ENCODE measurements at places on chromosomes 3 and 15.

DNA sequence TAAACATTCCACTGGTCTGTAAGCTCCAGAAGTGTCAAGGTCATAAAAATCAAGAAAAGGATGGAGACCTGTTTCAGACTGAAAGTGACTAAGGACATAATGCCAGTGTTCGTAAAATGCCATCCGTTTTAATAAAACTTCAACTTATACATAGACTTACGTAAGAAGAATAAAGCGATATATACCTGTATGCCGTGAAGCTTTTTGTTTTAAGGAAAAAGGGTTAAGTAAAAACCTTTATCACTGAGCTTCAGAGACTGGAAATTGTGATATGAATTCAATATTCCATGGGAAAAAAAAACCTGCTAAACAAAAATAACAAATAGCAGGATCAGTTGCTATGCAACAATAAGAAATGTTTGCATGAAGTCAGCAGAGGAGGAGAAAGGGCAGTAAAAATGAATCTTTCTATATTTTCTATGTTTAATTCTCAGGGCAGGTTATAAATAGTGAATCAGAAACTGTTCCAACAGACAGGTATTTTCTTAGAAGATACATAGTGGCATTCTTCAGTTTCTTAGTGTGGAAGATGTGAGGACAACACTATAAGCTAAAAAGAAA, 42.5 kb downstream of the CHSY1 start:
- DNase-seq = no peak

GRCh38 chr15:101210466-101210865, 41.4 kb downstream of the CHSY1 start:
- DNase-seq = no peak

GRCh38 chr3:29850641-29851040, 569.8 kb downstream of the RBMS3 start:
- peak; percentile 20 for DNase-seq

GRCh38 chr3:29265509-29266072, 15.3 kb upstream of the RBMS3 start:
- DNase-seq = no peak

DNA sequence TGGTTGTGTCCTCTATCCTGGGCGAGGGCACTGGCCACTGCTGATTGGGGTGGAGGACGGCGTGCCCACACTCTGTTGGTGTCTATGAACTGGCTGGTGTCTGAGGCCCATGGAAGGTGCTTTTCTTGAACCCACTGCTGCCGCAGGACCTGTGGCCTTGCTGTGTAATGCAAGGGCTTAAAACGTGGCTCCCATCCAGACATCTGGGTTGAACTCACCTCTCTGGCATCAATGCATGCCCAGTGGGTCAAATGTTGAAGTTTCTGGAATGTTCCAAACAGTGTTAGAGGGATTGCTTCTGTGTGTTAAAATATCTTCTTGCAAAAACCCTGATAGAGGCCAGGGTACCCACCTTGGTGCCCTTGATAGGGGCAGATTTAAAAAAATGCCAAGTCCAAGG, 42.6 kb downstream of the FAM3D start:
- no peak for DNase-seq

- DNase-seq = peak; percentile 82
These were observed 131.3 kb upstream of the SNRPN start for GRCh38 chr15:24823473-24823872.

DNA sequence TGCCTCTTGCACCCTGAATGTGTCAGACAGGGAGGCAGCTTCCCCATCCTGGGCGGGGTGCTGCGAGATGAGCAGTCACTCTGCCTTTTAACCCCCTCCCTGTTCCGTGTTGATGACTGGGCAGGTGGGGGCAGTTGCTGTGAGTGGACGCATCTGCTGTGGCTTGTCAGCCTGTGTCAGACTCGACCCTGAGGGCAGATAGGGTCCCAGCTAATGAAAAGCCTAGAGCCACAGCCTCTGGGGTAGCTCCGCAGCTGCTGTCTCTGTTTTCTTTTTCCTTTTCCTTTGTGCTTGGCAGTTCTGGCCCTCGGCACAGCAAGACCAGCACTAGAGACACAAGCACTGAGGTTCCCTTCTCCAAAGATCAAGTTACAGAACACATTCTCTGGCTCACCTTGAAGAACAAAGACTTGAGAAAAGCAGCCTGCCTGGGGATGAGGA, 43.0 kb upstream of the GLCE start:
- DNase-seq = peak; percentile 55

- no peak for DNase-seq
These were observed 83.7 kb upstream of the OXTR start for GRCh38 chr3:8853081-8853480.

DNA sequence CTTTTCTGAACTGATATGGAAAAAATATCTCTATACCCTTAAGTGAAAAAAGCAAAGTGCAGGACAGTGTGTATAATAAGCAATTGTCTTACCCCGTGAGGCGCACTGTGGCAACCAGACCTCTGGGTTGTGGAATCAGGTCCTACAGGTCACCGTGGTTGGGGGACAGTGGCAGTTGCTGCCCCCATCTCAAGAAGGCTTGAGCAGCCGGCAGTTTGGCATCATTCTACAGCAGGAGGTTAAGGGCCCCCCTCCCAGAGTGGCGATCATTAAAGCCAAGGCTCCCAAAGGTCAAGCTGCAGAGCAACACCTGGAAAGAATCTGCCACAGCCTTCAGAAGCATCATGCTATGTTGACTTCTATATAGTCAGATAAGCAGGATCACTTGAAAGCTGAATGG, 56.1 kb upstream of the HERC1 start:
- no peak for DNase-seq

DNA sequence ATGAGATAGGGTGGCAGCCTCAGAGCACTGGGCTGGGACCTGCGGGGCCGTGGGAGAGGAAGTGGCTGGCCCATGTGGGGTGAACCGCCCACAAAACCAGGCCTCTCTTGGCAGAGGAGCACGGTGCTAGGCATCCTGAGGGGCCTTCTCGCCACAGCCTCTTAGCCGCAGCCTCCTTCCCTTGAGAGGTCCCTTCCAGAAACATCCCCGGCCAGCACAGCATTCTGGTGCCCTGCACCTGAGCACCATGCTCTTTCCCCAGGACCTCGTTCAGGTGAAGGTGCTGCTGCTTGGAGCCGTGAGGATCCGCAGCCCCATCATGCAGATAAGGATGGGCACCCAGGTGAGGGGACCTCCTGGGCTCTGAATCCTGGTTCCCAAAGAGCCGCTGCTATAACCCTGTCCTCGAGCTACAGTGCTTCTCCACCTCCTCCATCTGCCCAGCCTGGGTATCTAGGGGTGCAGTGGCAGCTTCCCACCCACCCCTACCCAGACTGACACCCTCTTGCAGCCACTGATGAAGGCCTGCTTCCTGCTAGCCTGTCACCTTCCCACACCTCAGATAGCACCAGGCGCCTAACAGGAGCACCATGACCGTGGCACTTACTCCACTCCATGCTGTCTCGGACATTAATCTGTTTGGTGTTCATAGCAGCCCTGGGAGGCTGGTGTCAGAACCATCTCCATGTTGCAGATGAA, 11.2 kb upstream of the TXNRD3 start:
- DNase-seq = no peak

GRCh38 chr3:175585898-175586297, 726.8 kb downstream of the NAALADL2 start:
- no peak for DNase-seq

- no peak for DNase-seq
These were observed 1.3 kb upstream of the PPP4R2 start for GRCh38 chr3:72995337-72995736.

DNA sequence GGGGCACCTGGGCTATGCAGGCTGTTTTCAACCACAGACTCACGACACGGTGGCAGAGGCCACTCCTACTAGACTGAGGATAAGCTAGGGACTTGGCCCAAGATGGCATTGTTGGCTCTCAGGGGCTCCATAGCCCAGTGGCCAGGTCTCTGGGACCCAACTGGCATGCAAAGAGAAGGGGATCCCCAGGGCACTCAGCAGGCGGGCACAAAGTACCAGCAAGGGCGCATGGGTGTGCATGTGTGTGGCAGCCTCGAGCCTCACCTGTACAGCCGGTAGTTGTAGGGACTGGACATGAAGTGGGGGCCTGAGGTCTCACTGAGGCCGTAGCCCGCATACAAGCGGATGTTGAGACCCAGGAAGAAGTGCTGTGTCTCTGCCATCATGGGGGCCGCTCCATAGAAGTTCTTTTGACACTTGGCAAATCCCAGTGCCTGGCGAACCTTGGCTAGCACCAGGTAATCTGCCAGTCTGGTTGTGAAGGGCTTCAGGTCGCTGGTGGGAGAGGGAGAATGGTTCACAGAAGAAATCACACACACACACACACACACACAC, 30.2 kb downstream of the IDH3A start:
- no peak for DNase-seq

DNA sequence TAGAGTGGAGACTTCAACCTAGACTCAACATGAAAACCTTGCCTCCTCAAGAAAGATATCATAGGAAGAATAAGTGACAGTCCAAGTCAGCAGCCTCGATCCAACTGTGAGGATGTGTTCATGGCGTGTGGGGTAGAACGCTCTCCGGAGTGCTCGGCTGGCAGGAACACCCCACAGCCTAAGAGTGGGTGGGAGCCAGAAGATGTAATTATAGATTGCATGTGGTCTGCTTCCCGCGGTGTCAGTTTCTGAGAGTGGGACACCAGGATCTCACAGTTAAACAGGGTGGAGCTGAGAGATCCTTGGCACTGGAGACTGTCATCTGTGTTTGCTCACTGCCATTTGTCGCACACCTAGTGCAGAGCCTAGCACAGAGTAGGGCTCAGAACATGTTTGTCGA, 158.0 kb downstream of the CTNNB1 start:
- DNase-seq = no peak

- DNase-seq = no peak
These were observed 11.1 kb downstream of the ISLR start for GRCh38 chr15:74184582-74185091.

DNA sequence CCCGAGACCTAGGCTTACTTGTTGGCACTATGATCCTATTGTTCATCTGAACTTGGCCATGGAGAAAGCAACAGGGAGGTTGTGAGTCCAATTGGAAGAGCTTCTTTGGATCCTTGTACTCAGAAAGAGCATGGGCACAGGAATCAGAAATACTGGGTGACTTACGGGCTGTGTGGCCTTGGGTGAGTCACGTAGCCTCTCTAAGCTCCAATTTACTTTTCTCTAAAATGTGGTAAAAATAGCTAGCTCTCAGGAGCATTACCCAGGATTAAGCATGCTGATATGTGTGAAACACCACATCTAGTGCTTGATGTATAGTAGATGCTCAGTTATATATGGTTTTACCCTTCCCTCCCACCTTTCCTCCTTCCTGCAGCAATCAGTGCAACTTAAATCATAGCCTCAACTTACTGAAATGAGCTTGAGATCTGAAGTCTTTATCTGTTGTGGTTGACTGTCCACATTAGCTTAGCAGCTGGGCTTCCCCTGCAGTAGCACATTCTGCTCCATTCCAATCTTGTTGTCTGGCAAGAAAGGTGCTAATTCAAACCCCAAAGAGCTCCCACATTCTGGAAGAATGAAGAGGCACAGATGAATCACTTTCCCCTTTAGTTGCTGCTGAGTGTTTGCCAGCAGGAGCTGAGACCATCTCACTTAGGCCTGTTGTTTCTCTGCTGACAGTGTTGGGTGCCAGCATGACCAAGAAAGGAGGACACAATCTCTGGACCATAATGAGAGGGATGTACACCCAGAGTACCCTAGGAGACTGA, 299.1 kb upstream of the TRIM42 start:
- DNase-seq = no peak

GRCh38 chr3:73026111-73026759, 29.6 kb downstream of the PPP4R2 start:
- no peak for DNase-seq

DNA sequence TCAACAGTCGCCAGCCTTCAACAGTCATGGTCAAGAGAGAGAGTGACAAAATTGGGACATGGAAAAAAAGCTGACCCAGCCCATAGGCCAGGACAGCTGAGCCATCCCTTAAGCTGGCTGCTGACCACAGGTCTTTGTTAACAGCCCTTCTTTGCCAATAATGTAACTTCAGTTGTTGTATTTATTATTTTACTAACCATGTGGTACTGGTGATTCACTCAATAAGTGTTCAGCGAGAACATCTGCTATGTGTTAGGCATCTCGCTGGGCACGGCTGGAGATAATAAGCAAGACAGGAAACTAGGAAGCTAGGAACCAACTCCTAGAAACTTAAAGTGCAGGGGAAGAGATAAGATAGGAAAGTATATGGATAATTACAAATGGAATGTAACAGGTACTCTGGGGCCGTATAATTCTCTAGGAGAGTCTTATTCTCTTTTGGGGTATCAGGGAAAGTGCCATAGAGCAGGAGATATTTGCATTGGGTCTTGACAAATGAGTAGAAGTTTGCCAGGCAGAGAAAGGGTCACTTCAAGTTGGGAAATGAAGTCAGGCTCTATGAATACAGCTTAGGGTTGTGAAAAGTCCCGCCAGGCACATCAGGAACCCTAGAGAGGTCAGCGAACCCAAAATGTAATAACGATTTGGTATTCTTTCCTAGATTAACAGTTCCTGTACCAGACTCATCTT, 84.0 kb upstream of the TRA2B start:
- no peak for DNase-seq

GRCh38 chr3:118813472-118813871, 221.2 kb downstream of the IGSF11 start:
- no peak for DNase-seq

DNA sequence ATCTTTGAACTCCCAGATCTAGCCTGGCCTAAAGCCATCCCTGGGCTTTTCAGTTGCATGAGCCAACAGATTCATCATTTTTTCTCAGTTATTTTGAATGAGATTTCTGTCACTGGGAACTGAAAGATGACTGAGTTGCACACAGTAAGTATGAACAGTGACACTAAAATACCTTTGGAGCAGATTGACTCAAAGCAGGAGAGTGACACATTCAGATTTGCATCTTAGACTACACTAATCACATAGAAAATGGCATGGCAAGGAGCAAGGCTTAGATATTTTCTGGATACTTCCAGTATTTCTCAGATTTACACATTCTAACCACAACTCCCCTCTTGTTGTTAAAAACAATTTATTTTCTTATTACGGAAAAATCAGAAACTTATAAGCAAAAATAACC, 32.8 kb downstream of the SEC62 start:
- DNase-seq = no peak

DNA sequence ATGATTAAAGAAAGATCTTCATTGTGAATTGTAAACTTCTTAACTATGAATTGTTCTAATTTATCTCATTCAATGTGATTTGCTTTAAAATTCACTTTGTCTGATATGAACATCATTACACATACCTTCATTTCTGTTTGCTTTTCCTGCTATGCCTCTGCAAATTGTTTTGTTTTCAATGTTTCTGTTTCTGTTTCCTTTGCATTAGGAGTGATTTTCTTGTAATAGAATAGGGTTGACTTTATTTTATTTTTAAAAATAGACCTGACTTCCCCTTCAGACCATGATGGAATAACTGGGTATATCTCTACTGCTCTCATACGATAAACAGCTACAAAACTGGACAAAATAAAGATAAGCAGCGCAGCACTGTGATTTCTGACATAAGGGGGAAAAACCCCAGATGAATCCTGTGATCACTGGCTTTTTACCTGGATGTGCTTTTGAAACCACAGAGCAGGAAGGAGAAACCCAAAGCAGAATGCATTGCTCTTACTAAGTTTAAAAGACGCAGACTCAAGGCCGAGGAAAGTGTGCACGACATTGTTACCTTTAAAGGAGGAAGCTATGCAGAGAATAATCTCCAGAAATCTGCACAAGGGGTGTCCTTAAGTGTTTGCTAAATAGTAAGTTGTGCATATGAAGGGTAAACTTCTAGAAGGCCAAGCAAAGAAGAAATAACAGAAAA, 420.2 kb downstream of the TBC1D5 start:
- no peak for DNase-seq
